Activated naive CD8-positive, alpha-beta T cell treated with anti-CD3 and anti-CD28 coated beads, Interleukin-2, amount 50 U/mL, for 24 hours (primary cell): ENCODE measurements at places on chromosomes 2 and 18.

GRCh38 chr2:98932164-98932563 lies 3.9 kb downstream of the CRACDL start:
- no peak for DNase-seq

- DNase-seq = no peak
These were observed 13.0 kb downstream of the SH3BP4 start for GRCh38 chr2:234964631-234965461.

DNA sequence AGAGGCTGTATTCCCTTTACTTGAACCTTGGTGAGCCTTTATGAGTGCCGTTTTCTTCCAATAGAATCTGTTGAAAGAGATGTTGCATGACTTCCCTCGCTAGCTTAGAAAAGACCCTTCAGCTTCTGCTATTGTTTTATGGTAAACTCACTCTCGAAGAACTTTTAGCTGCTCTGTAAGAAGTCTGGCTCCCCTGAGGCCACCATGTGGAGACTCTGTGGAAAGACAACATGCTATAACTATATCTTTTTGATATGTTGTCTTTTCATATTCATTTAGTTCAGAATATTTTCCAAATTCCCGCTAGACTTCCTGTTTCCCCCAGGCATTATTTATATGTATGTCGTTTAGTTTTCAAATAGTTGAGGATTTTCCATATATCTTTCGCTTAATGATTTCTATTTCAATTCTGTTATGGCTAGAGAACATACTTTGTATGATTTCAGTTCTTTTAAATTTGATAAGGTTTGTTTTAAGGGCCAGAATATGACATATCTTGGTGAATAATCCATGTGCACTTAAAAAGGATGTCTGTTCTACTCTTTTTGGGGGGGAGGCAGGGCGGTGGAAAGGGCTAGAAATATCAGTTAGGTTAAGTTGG lies 64.1 kb downstream of the PTPN4 start:
- no peak for DNase-seq

DNA sequence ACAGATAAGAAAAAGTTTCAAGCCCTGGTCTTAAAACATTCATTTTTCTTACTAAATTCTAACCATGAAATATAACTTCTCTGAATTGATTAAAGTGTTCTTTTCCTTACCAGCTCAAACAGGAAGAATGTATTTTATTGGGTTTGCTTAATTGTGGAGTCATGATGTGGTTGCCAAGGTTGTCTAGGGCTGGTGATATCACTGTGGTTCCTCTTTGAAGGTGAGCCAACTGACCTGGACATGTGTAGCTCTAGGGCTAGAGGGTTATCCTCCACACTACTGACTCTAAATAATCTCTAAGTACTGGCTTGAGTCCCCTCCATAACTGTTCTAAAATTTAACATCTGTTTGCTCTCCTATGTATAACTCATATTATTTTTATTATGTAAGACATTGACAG lies 529.6 kb downstream of the PIK3C3 start:
- DNase-seq = no peak

DNA sequence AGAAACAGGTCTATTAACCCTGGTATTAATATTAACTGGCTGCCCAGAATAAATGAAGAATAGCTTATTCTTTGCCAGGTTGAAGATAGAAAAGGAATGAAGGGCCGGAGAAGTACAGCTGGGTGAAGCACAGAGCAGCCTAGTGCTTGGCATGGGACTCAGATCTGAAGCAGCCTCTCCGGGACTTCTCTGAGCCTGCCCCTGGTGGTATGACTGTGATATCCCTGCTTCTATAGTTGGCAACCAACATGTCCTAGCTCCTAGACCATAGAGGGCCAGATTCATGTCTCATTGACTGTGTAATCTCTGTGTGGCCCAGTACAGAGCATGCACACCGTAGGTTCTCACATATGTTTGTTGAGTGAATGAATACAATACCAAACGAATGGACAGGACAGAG lies 107.8 kb downstream of the MSH2 start:
- DNase-seq = no peak

GRCh38 chr2:17752246-17752645 lies 1.4 kb downstream of the SMC6 start:
- no peak for DNase-seq

DNA sequence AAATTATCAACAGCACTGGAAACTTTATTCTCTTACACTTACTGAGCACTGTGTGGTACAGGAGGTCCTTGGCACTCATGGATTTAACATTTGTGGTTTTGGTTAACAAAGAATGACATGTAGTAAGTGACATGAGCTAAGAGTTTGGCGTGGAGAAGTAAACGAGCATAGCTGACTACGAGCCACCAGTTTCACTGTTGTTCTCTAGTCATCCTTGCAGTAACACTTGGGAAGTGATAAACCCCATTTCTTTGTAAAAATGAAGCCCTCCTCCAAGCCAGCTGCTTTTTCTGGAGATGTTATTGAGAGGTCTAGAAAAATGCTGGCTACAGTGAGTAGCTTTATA lies 32.7 kb downstream of the QPCT start:
- DNase-seq = peak; percentile 25

DNA sequence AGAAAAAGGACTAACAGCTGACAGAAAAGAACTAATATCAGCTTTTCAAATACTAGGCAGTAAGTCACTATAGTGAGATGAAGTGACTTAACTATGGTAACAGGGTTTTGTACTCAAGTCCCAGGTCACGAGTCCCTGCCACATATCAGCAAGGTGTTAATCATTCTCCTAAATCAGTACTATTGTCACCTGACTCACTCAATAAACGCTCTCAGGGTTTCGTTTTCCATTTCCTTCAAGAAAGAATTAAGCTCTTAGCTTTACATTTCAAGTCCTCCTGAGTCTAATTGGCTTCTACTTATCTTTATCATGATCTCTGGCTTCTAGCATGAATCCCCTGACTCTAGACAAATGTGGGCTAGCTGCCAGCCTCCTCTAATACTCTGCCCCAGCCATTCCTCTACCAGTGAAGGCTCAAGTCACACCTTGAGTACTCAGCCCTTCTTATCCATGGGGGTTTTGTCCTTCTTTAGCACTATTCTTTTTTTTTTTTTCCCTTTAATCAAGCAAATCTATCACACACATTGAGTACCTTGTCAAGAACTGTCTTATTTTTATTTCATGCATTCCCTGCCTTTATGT lies 20.0 kb downstream of the BUB1 start:
- DNase-seq = no peak

- DNase-seq = no peak
These were observed 17.1 kb downstream of the SLC8A1 start for GRCh38 chr2:40434731-40435271.

DNA sequence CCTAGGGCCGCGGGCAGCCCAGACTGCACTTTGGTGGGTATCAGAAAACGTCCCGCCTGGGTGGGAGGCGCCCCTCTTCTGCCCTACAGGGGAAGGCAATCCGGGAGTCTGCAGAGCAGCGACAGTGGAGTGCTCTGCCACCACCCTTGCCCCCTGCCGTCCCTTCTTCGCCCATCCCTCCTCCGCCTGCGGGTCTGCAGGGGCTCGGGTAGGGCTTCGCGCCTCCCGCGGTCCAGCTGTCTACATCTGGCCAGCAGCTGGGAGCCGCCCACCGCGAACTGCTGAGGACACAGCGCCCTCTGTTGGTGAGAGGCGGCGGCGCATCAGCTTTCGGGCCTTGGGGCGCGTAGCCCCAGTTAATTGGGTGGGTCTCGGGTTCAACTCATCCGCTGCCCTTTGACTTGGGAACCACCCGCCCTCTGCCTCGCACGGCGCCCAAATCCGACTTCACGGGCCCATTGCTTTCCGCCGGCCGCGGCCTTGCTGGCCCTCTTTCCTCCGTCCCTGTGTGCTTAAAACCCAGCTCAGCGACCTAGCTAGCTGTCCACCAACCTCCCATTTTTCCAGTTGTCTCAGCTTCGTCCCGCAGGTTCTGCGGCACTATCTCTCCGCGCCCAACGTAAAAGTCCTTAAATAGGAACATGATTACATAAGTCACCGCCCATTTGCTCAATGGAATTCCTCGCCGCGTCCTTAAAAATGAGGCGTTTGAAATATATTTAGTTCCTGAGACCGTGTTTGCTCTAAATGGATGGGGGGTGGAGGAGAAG lies 17.6 kb downstream of the WNT10A start:
- peak; percentile 90 for DNase-seq

GRCh38 chr2:44943693-44944101 lies 2.2 kb downstream of the SIX3 start:
- DNase-seq = no peak

DNA sequence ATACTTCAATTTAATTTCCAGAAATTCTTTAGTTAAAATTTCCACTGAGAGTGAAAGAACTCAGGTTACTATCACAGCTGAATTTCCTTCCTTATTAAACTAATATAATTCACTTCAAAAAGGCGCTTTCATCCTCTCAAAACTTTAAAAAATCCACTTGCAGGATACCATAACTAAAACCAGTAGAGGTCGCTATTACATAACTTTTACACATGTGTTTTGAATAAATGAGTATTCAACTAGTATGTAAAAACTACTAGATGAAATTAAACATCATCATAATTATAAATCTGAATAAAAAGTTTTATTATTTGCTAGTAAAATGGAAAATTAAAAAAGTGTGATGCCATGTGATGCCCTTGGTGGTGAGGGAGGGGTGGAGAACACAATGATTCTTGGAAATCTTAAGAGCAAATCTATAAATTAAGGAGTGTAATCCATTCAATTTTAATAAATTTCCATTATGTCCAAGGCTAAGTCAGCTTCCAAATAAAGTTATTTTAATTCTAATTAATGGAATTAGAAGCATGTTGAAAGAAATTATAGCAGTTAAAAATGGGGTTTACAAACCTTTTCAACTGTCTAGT lies 61.4 kb downstream of the SOS1 start:
- DNase-seq = no peak

GRCh38 chr2:179793238-179793637 lies 68.2 kb downstream of the ZNF385B start:
- DNase-seq = no peak

GRCh38 chr2:55620123-55620779 lies 2.8 kb upstream of the PPP4R3B start:
- peak; percentile 16 for DNase-seq

DNA sequence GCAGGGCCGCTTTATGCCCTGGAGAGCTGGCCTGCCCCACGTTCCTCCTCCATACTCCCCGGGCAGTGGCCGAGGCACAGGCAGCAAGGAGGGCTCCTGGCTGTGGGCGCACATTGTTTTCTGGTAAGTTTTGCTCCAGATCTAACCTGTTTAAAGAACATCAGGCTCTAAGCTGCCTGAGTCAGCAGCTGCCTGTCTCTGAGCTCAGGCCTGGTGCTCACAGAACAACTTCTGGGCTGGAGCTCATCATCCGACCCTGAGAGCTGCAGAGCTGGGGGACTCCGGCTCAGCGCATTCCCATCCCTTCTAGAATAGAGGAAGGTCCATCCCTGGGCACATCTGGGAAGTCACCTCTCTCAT lies 54.5 kb upstream of the PXDN start:
- DNase-seq = no peak

- DNase-seq = no peak
These were observed 24.2 kb downstream of the ITM2C start for GRCh38 chr2:230888824-230889400.

DNA sequence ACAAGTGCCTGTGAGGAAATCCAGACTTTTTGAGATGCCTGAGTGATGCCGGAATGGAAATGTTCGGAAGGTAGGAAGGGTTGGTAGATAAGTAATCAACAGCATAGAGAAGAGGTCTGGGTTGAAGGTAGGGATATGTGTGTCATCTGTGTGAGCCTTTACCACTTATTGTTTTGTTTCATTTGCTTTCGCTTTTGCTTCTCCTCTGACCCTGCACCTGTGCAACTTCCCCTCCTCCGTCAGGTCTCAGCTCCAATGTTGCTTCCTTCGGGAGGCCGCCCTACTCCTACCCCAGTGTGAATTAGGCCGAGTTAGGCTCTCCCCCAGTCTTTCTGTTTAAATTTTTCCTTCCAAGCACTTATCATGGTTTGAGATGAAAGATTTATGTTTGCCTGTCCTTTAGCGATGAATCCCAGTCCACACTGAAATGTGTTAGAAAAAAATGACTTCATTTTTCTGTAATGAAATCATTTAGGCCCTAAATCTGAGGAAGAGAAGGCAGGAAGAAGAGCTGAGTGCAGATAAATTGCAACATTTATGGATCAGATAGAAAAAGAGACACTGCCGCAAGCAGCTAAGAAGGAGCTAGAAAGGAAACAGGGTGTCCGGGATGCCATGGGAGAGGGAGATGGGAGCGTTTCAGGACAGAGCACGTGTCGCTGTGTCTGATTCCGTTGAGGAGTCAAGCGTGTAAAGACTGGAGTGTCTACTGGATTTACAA lies 139.6 kb upstream of the PELI1 start:
- DNase-seq = no peak

- DNase-seq = no peak
These were observed 35.0 kb downstream of the EMILIN2 start for GRCh38 chr18:2881840-2882195.

DNA sequence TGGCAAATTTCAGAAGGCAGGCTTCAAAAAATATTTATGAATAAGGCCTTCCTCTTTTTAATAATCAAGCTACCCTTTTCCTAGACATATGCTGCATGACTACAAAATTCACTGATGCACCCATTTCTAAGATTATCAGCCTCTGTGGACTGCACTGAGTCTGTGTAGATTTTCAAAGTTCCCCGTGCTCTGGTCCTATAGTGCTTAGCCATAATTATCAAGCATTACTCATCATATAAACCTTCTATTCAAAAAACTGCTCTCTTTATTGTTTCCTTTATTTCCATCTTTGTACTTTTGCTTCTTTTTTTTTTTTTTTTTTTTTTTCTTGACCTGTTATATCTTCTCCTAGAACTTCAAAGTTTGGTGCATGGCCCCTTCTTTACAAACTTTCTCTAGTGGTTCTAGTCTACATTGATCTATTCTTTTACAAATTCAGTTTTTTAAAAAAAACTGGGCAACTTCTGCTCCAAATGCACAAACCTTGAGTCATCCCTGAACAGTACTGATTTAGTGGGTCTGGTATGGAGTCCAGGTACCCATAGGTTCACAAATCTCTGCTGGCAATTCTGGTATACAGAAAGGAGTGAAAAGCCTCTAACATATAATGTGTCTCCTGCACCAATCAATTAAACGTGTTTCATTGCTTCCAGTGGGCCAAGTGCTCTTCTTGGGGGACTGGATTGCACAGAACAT lies 481.9 kb downstream of the NUP35 start:
- DNase-seq = no peak

GRCh38 chr2:28232295-28232694 lies 160.4 kb upstream of the FOSL2 start:
- DNase-seq = no peak

GRCh38 chr2:23926290-23926749 lies 603 bp downstream of the ATAD2B start:
- DNase-seq = no peak

GRCh38 chr2:181312515-181312927 lies 144.7 kb upstream of the ITGA4 start:
- DNase-seq = peak; percentile 62

GRCh38 chr2:134338208-134338607 lies 84.3 kb downstream of the MGAT5 start:
- DNase-seq = no peak
